ENCODE measurements at places on chromosomes 5 and 9.

GRCh38 chr5:68408345-68408871 lies 192.9 kb downstream of the PIK3R1 start:
- DNase-seq, result no peak

GRCh38 chr9:91741522-91741921 lies 208.5 kb downstream of the ROR2 start:
- no peak for DNase-seq

DNA sequence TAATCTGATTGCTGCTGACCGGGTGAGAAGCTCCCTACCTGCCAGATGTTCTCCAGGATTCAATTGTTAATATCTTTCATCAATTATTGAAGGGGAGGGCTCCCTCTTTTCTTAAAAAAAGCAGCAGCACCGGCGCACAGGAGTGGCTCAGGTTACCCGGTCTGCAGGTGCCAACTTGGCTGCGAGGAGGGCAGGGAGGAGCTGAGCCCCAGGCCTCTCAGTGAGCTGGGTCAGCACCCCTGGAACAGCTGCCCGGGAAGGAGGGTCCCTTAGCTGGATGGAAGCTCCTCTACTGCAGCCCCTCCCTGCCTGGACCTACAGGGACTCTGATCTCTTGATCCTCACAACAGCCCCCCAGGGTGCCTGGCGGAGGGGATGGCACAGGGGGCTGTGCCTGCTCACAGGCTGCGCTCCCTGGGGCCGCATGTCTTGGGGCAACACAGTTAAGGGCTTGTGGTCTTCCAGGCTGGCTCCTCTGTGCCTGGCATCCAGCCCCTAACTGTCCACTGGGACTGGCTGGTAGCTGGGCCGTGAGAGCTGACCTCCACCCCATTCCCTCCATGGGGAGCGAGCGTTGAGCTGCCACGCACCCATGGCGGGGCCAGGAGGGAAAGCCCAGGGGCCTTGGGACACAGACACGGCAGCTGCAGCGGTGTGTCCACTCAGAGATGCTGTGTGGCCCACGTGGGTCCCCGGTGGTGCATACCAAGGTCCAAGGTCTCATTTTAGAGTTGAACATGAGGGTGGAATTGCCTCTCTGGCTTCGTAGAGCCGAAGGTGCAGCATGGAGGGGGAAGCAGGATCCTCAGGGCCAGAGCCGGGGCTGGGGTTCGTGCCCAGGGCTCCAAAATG lies 28.6 kb upstream of the TMEM250 start:
- DNase-seq, result no peak

DNA sequence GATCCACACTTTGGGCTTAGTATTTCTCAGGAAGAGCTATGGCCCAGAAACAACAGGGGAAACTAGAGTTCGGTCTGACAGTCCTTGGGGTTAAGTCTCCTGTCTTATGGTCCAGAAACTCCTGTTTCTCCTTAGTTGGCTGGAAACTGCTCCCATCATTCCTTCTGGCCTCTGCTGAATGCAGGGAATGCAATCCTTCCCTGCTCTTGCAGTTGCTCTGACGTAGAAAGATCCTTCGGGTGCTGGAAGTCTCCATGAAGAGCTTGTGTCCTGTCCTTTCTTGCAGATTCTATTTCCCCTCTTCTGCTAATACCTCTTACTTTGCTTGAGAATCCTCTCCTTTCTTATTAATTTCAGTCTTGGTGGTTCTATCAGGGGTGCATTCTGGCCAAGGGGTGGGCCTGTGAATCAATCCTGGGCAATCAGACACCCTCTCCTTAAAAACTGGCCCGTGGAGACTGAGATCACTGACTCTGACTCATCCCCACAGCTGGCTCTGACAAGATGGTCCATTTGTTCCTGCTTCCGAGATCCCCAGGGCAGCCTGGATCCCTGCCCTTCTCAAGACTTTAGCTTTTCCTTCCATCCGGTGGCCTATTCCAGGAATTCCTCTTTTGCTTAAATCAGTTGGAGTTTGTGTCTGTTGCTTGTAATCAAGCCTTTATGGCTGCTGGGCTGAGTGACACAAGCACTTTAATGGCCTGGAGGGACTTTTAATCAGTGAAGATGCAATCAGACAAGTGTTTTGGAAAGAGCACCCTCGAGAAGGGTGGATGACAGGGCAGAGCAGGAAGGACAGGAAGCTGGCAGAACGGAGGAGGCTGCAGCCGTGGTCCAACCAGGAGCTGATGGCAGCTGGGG lies 23.7 kb downstream of the PTGS1 start:
- no peak for DNase-seq

- no peak for DNase-seq
Observed at GRCh38 chr9:70679845-70680244, 265.4 kb upstream of the KLF9 start.

- DNase-seq, result no peak
Observed at GRCh38 chr5:139275956-139276355, 17.6 kb upstream of the MATR3 start.

GRCh38 chr9:94085062-94085639 lies 887 bp downstream of the PTPDC1 start:
- DNase-seq, result no peak
